ENCODE measurements at places on chromosomes 12 and 14.

DNA sequence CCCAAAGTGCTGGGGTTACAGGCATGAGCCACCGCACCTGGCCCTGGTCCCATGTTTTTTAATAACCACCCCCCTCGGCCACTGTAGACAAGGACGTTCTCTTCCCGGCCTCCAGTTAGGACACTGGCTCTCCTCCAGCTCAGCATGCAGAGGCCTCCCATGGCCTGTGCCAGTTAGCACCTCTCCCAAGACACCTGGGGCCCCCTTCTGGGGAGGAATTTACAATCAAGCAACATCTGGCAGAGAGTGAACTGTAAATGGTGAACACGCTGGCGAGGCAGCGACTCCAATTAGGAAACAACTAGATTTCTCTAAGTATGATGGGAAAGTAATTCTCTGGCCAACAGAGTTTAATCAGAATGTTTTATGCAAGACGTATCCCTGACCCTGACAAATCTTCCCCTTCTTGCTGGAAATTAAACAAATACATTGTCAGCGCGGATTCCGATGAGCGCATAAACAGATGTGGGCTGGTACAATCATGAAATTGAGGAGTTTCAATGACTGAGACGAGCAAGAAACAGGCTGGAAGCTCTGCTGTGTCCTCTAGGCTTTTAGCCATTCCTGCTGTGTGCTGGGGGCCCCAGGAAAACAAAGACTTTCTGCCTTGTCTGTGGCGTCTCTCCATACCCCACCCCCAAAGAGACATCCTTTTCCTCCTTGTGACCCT, 61.7 kb upstream of the DLK1 start:
- no peaks in the 10 kb centered on the region for H3K27me3 ChIP-seq
- no peak overlapping the region for H3K4me3 ChIP-seq
- no peaks in the 10 kb centered on the region for H3K36me3 ChIP-seq

DNA sequence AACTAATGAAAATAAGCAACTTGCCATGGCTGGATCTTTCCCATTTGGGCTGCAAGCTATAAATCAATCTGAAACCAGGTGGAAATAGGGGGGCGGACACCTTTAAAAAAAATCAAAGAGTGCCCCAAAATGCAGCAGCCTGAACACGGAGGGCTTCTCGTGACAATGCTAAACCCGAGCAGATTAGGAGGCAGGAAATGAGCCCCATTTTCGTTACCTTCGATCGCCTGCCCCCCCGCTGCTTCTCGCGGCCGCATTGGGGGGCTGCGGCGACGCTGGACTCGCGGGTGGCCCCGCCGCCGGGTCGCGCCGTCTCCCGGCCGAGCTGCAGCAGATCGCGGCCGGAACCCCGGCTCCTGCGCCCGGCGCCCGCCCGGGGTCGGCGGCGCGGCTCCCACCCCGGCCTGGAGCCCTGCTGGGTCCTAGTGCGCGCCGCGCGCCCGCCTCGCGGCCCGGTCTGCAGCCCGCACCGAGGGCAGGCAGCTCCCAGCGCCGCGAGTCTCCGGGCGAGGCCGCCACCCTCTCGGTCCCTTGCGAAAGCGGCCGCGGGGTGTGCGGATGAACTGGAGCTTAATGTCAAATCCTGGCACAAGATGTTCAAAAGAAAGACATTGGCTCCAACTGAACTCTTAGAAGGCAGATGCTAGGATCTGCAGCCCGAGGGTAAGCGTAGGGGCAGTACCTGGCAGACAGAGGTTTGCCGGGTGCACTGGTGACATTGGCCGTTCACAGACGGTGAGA, 201.9 kb upstream of the FOXN3 start:
- H3K27me3 ChIP-seq, result no peaks in the 10 kb centered on the region
- peaks cover 31% of the 10 kb centered on the region for H3K4me1 ChIP-seq
- H3K4me3 ChIP-seq, result peak overlapping the region; percentile 85
- peak; percentile 31 for DNase-seq
- no peaks in the 10 kb centered on the region for H3K36me3 ChIP-seq
- peak overlapping the region; percentile 78 for H3K27ac ChIP-seq

DNA sequence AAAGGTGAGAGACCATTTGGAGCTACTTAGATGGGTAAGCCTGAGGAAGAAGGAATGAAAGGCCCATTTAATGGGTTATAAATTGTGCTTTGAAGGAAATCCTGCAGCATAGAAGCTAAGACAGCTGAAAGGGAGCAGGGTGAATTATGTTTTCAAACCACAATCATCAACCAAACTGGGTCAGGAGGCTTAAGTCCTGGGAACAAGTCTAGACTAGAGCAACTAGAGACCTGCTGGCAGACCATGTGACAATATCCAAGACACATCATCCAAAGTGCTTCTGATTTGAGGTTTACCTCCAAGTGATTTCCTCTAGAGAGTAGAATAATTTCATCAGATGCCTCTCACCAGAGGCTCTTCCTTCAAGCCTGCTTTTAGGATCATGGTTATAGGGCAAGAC, 53.7 kb downstream of the MAP3K9 start:
- H3K4me3 ChIP-seq, result no peak overlapping the region
- no peak overlapping the region for H3K27ac ChIP-seq
- no peaks in the 10 kb centered on the region for H3K4me1 ChIP-seq
- no peak for DNase-seq

GRCh38 chr14:78829274-78829673, 659.1 kb downstream of the NRXN3 start:
- H3K27ac ChIP-seq, result no peak overlapping the region
- no peak for DNase-seq
- H3K4me3 ChIP-seq, result no peak overlapping the region
- no peaks in the 10 kb centered on the region for H3K27me3 ChIP-seq
- no peaks in the 10 kb centered on the region for H3K4me1 ChIP-seq
- H3K36me3 ChIP-seq, result no peaks in the 10 kb centered on the region

DNA sequence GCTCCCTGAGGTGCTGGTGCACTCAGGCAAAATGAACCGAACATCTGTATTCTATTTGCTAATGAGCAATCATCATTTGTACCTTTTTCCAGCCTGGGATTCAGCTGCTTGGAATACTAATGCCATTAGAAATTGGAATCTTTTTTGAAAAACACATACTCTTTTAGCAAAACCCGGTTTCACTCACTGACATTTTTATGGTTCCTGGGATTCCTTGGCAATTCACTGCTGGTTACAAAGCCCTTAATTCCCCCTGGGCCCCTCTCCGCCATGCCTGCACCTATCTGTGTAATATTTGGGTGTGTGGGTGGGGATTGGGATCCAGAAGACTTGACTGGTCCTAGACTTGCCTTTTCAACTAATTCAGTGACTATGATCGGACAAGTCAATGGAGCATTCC, 199.1 kb downstream of the FOXN3 start:
- H3K4me3 ChIP-seq, result no peak overlapping the region
- peaks cover 6% of the 10 kb centered on the region for H3K36me3 ChIP-seq
- no peaks in the 10 kb centered on the region for H3K27me3 ChIP-seq
- DNase-seq, result no peak

- no peak overlapping the region for H3K27ac ChIP-seq
- DNase-seq, result no peak
- no peaks in the 10 kb centered on the region for H3K36me3 ChIP-seq
- H3K4me3 ChIP-seq, result no peak overlapping the region
- no peaks in the 10 kb centered on the region for H3K4me1 ChIP-seq
Measured at GRCh38 chr12:95546491-95546813, 4.8 kb downstream of the USP44 start.

GRCh38 chr12:55974308-55974730, 441 bp downstream of the RAB5B start:
- peak overlapping the region; percentile 93 for H3K4me3 ChIP-seq
- DNase-seq, result no peak
- no peaks in the 10 kb centered on the region for H3K27me3 ChIP-seq

- H3K4me3 ChIP-seq, result no peak overlapping the region
- no peaks in the 10 kb centered on the region for H3K27me3 ChIP-seq
- peaks cover 10% of the 10 kb centered on the region for H3K36me3 ChIP-seq
- H3K4me1 ChIP-seq, result no peaks in the 10 kb centered on the region
Measured at GRCh38 chr12:101773650-101774162, 34.4 kb upstream of the SYCP3 start.

DNA sequence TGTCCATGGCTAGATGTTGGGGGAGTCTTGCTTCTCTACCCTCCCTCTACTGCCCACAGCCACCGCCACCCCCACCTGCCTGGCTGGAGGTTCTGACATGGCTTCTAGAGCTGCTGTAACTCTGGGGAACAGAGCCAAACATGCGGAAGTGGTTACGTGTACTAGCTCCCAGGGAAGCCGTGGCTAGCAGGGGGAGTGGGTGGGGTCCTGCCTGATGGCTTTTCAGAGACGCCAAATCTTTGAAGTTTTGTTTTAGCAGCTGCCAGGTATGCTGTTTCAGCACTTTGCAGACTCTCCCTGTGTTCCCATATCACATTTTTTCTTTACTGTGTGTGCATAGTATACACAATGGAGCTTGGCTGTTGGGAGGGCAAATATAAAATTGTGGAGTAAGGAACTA, 150.3 kb downstream of the TGFB3 start:
- no peak overlapping the region for H3K4me3 ChIP-seq
- no peaks in the 10 kb centered on the region for H3K36me3 ChIP-seq
- H3K27me3 ChIP-seq, result no peaks in the 10 kb centered on the region
- no peak for DNase-seq
- no peak overlapping the region for H3K27ac ChIP-seq

DNA sequence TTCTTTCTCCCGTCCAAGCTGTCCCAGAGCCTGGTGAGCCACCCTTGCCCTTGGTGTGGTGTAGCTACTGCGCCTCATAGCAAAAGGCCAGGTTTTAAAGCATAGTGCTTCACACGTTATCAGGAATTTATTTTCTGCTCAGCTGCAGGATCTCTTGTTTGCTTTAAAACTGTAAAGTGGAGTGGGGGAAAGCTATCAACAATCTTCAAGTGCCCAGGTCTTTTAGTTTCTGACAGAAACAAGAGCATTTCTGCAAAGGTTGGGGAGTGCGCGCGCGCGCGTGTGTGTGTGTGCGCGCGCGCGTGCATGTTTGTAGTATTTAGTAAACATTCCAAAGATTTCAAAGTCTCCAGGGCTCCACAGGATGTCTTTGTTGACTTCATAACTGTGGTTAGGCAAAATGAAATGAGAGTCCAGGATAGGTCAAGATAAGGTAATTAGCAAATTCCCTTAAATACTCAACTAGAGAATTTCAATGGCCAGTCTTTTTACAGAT, 45.5 kb downstream of the EML1 start:
- H3K4me1 ChIP-seq, result no peaks in the 10 kb centered on the region
- H3K36me3 ChIP-seq, result no peaks in the 10 kb centered on the region
- H3K4me3 ChIP-seq, result no peak overlapping the region
- H3K27me3 ChIP-seq, result peaks cover 13% of the 10 kb centered on the region

DNA sequence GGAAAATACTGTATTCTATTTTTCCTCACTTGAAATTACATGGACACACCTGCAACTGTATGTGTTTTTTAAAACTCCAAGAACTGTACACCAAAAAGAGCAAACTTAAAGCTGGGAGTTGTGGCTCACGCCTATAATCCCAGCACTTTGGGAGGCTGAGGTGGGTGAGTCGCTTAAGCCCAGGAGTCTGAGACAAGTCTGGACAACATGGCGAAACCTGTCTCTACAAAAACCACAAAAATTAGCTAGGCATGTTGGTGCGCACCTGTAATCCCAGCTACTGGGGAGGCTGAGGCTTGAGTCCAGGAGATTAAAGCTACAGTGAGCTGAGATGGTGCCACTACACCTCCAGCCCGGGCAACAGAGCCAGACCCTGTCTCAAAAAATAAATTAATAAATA, 95.9 kb downstream of the SINHCAF start:
- no peak overlapping the region for H3K4me3 ChIP-seq
- no peak for DNase-seq
- H3K27me3 ChIP-seq, result no peaks in the 10 kb centered on the region
- H3K27ac ChIP-seq, result no peak overlapping the region

DNA sequence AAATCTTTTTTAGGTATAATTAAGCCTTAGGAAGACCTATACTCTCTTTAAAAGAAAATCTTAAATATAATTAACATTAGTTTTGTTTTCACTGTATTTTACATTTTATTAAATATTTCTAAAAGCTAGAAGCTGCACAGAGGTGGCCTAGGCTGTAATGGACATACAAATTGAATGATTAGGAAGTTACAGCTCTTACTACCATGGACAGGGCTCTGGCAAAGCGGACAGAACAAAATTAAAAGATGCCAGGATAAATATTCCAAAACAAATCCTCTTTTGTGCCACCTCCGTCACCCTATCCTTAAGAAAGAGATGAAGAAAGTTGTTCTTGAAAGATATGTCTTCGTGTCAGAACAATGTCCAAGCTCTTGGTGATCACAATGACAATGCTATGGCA, 376.5 kb downstream of the ETNK1 start:
- no peaks in the 10 kb centered on the region for H3K27me3 ChIP-seq
- no peak overlapping the region for H3K4me3 ChIP-seq
- no peaks in the 10 kb centered on the region for H3K4me1 ChIP-seq
- H3K27ac ChIP-seq, result no peak overlapping the region
- DNase-seq, result no peak
- no peaks in the 10 kb centered on the region for H3K36me3 ChIP-seq

GRCh38 chr14:104422837-104423681, 156.5 kb upstream of the C14orf180 start:
- no peak for DNase-seq
- no peaks in the 10 kb centered on the region for H3K36me3 ChIP-seq
- no peak overlapping the region for H3K4me3 ChIP-seq
- H3K27ac ChIP-seq, result no peak overlapping the region

GRCh38 chr14:83007641-83008225, 1474.1 kb upstream of the SEL1L start:
- no peak overlapping the region for H3K27ac ChIP-seq
- H3K4me3 ChIP-seq, result no peak overlapping the region
- H3K36me3 ChIP-seq, result no peaks in the 10 kb centered on the region
- H3K27me3 ChIP-seq, result no peaks in the 10 kb centered on the region
- no peaks in the 10 kb centered on the region for H3K4me1 ChIP-seq

DNA sequence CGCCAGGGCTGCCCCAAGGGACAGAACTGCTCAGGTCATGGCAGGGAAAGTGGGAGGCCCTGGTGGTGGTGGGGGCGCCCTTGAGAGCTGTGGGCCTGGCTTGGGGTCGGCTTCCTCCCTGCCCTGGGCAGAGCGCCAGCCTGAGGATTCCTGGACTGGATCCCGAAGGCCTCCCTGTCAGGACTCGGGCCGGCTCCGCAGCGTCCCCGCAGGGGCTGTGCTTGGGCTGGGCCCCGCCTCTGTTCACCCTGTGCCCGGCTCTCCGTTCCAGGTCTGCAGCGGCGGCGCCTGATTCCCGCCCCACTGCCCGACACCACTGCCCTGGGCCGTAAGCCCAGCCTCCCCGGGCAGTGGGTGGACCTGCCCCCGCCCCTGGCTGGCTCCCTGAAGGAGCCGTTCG, 39.9 kb downstream of the KIF26A start:
- no peak overlapping the region for H3K27ac ChIP-seq
- no peaks in the 10 kb centered on the region for H3K4me1 ChIP-seq
- DNase-seq, result no peak

- H3K27me3 ChIP-seq, result peaks cover 4% of the 10 kb centered on the region
- DNase-seq, result no peak
- no peaks in the 10 kb centered on the region for H3K4me1 ChIP-seq
- H3K27ac ChIP-seq, result no peak overlapping the region
- H3K4me3 ChIP-seq, result no peak overlapping the region
Measured at GRCh38 chr12:115872919-115873357, 404.6 kb downstream of the MED13L start.

DNA sequence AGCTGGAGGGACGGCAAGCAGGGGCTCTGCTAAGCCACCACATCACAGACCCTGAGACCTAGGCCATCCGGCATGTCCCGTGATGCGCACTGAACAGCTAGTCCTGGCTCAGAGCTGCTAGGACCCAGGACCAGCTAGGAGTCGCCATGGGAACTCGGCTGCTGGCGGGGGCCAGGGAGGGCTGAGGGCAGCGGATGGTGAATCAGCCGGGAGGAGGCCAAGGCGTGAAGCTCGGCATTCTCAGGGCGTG, 5.1 kb downstream of the AHNAK2 start:
- H3K27me3 ChIP-seq, result peaks cover 20% of the 10 kb centered on the region
- peaks cover 6% of the 10 kb centered on the region for H3K4me1 ChIP-seq
- H3K36me3 ChIP-seq, result no peaks in the 10 kb centered on the region
- DNase-seq, result no peak
- H3K4me3 ChIP-seq, result no peak overlapping the region

GRCh38 chr12:80412343-80412953, 31.6 kb upstream of the PTPRQ start:
- no peak overlapping the region for H3K27ac ChIP-seq
- no peaks in the 10 kb centered on the region for H3K4me1 ChIP-seq
- no peaks in the 10 kb centered on the region for H3K36me3 ChIP-seq
- DNase-seq, result no peak
